Mesenteric fat pad (tissue), 1 donor: ENCODE measurements at places on chromosomes 13 and 19.

DNA sequence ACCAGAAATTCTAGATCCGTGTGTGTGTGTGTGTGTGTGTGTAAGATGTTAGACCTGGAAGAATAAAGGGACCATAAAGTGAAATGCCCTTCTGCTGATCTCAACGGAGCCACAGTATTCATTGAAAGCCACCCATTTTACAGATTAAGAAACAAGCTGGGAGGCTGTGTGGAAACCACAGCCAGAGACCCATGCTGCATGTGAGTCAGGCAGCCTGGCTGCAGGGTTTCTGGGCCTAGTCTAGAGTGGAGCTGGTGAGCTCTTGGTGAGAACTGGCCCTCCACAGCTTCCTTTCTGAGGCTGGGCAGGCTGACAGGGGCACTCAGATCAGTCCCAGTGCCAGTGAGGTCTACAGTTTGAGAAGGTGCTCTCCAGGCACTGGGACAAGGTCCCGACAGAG lies 75.3 kb downstream of the SERP2 start:
- no peak for DNase-seq

DNA sequence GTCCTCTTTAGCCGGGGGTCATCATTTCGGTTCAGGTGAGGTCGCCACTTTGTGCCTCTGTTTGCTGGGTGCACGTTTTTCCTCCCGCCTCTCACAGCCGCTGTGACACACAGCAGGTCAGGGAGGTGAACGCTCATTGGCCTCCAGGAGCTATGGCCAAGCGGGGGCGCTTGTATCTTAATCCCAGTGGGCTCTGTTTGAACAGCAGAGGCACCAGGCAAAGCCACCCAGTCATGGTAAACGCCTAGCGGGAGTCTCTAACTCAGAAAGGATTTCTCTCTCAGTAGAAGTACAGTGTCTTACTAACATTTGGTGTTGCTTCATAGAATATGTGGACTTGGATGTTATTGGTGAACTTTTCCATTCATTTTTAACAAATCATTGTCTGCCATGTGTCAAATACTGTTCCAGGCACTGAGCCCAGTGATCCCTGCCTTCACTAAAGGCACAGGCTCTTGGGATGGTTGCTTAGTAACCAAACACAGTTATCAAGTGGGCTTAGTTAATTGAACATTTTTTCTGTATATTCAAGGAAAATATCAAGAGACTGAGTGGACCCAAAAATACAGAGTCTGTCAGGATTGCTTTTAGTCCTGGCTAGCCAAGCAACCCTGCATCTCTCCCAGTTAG lies 186.7 kb downstream of the STK24 start:
- no peak for DNase-seq

GRCh38 chr13:23599083-23599925 lies 29.1 kb downstream of the TNFRSF19 start:
- DNase-seq = no peak

DNA sequence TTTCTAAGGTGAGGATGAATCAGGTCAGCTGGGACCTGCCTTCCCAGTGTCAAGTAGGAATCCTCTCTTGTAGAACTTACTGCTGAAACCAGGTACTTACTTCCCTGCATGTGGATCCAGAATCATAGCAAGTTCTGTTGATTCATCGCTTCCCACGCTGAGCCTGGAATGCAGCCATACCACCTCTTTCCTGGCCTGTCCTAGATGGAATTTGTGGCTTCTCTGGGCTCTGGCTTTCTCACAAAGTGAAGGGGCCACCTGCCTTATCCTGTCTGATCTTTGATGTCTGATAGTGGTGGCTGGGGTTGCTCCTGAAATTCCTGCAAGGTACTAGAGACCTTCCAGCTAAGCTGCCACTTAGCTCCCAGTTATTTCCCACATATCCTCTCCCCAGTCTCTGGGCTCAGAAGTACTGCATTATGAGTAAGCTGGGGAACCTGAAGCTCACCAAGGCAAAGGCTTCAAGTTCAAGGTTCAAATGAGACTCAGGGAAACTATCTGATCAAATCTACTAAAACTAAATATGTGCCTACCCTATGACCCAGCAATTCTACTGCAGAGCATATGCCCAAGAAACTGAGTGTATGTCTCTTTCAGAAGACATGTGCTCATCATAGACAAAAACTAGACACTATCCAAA lies 103.5 kb downstream of the SUCLA2 start:
- DNase-seq = no peak
